Upper lobe of right lung (tissue), 1 donor: ENCODE measurements at places on chromosomes 3 and 15. TPM values are rescaled to one million over a fixed set of nuclear protein-coding genes. Genes with fewer than 3 reads are reported as not detected.
A peak's percentile ranks its signal among the peaks of the same experiment; 100 is the strongest.

- no peak for DNase-seq
These were observed 121.1 kb downstream of the MEX3B start for GRCh38 chr15:81924729-81925128.

DNA sequence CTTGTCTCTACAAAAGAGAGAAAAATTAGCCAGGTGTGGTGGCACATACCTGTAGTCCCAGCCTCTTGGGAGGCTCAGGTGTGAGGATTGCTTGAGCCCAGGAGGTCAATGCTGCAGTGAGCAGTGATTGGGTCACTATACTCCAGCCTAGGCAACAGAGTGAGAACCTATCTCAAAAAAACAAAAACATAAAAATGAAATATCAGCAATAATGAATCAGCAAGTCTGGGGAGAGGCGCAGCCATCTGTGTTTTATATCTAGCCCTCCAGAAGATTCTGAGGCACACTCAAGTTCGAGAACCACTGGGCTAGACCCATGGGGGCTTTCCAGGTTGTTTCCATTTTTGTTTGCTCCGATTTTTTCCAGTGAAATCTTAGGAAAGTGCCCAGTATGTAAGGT is 88.1 kb upstream of the BCL6 start:
- no peak for DNase-seq

- no peak for DNase-seq
These were observed 14.2 kb upstream of the SPATA12 start for GRCh38 chr3:57046101-57046765.

DNA sequence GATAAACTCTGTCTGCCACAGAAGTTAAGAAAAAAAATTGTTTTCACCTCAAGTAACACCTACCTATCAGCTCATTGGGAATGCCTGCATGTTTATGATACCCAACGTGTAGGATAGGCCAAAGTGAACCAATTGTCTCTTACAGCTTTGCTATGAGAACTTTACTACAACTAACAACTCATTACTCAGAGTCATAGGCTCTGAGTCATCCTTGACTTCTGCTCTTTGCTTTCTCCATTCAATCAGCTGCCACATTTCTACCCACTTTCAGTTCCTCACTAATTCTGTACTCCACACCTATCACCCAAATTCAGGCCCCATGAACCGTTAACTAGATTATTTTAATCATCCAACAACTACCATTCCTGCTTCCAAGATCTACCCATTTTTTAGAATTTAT is 843.9 kb downstream of the TUSC7 start:
- no peak for DNase-seq

- DNase-seq = no peak
These were observed 129.1 kb downstream of the RAP2B start for GRCh38 chr3:153291059-153291685.

- DNase-seq = peak; percentile 40
These were observed 28.1 kb downstream of the CYP11A1 start for GRCh38 chr15:74339371-74339770.

DNA sequence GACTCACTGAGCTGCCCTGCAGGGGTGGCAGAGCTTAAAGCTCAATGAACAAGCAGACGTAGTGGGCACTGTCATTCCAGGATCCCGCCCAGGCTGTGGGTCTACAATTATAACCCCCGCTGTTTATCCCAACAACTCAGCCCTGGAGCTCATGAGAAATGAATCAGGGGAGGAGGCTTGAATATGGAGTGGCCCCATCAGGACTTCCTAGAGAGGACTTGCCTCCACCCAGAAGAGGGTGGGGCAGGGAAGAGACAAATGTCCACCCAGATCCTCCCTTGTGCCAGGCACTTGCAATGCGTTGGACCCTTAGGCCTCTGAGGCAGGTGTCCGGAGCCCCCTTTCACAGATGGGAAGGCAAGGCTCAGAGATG is 33.0 kb downstream of the SLC6A20 start:
- no peak for DNase-seq

DNA sequence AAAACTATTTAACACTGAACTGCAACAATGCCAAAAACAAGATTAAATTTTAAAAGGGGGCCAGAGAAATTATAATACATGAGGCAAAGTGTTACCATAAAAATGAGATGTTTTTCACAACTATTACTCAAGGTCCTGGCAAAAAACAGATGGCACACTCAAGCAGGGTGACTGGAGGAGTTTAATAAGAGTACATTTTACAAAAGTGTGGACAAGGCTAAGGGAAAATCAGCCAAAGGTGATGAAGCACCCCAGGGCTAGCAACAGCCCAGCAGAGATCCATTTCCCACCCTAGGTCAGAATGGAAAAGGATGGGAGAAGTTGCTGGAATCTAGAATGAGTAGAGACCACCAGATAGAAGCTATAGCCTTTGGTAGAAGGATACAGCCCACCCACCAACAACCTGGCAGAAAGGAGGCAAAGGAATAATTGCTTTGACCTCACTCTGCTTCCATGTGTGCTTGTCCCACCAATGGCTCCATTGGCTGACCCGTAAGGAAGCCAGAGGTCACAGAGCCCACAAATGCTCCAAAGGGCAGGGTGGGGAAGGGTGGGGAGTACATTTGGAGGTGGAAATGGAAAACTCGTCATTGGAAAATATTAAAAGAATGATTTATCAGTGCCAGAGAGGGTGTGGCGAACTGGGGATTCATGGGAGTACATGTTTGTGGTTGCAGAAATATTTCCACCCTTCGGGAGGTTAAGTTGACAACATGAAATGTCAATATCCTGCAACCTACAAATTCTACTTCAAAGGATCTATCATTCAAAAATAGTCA is 161.0 kb upstream of the UBE2E2 start:
- DNase-seq = no peak

DNA sequence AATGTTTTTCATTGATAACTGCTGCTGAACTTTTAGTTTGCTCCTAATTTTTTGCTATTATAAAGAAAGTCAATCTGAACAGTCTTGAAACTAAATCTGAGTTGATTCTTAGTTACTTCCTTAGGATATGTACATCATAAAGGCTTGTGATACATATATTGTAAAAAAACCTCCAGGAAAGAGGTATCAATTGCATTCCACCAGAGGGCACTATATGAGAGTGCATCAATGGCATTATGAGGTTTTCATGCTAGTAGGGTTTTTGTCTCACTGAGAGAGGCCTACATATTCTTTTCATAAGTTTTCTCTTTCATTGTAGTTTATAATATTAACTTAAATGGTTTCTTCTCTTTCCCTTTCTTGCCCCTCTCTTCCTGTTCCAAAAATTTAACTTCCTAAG is 46.9 kb downstream of the PIK3R4 start:
- DNase-seq = no peak

- DNase-seq = no peak
These were observed 41.6 kb downstream of the MB21D2 start for GRCh38 chr3:192875971-192876565.

GRCh38 chr3:127206611-127207516 is 13.9 kb downstream of the PRR23E start:
- DNase-seq = no peak

GRCh38 chr3:30764891-30765290 is 129.6 kb downstream of the GADL1 start:
- no peak for DNase-seq

- no peak for DNase-seq
These were observed 355.3 kb upstream of the ZNF385D start for GRCh38 chr3:22106213-22106896.

- no peak for DNase-seq
These were observed 47.9 kb downstream of the PIK3CA start for GRCh38 chr3:179196098-179196497.

DNA sequence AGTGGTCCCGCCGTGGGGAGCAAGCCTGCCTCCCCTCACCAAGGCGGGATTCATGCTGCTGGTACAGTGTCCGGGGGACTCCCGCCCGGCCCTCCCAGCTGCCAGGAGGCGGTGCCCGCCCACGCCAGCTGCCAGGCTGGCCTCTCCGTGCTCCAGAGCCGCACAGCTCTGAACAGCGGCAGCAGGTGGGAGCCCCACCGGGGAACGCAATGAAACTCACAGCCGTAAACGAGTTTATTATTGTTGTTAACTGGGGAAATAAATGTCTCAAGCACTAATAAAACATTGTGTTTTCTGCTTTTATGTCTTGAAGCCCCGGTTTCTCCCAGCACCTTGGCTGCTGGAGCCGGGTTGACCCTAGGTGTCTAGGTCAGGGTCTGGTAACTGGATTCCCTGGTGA is 317.7 kb upstream of the TLE3 start:
- no peak for DNase-seq

DNA sequence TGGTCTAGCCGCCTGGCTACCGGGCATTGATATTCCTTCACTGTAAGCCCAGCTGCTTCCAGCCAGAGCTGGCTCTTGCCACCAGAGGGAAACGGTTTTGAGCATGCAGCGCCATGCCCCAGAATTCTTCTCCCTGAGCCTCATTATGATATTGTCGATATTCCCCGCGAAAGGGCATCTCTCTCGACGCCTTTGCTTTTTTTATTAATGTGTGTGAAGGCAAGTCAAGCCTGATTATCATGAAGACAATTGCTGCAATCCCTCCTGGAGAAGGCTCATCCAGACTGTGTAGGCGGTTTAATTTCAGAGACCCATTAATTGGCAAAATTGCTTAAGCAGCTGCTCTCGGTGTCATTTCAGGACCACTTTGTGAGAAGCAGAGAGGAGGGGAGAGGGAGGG is 321.2 kb upstream of the TLE3 start:
- DNase-seq = no peak

- no peak for DNase-seq
These were observed 765.0 kb downstream of the IGSF11 start for GRCh38 chr3:118269537-118270125.

- DNase-seq = no peak
These were observed 51.7 kb downstream of the UBP1 start for GRCh38 chr3:33388374-33389100.

DNA sequence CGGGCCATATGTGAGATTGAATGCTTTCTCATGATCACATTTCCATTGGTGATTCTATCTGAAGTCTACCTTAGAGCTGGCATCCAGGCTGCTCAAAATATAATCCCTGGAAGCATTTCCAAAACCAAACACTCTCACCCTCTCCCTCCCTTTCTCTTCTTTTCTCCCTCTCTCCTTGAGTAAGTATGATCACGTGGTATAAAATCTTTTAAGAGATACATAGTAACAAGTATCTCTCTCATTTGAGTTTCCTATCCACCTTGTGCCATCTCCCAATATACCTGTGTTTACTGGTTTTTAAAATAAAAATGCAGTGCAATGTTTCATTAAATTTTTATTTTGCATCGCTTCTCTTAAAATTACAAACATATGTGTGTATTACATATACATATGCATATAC is 350.9 kb upstream of the KCNH8 start:
- DNase-seq = no peak

DNA sequence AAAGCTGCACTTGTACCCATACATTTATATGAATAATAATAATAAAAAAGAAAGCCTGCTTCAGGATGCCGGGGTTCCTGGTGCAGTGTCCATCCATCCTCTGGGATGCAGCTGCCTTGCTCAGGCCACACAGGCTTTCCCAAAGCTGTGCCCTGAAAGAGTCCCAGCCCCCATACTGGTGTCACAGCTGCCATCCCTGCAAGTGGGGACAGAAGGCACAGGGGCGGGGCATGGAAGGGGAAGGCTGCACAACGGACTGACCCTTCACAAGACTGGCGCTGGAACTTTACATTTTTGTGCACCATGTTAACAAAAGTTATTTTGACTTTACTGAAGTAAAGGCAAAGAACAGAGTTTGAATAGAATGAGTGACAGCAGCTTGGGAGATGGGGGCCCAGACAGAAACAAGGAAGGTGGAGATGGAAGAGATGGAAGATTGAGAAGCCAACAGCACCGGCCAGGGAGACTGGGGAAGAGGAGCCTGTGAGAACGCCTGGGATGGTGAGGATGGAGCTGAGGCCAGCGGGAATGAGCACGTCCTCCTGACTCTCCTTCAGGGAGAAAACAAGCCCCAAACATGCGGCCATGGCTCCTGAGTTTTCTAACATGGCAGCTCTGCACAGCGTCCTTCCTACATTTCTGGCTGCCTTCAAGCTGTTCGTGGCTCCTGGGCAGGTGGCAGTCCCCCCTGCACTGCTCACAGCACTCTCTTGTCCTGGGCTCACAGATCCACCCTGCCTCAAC is 73.1 kb downstream of the ABTB1 start:
- DNase-seq = no peak

DNA sequence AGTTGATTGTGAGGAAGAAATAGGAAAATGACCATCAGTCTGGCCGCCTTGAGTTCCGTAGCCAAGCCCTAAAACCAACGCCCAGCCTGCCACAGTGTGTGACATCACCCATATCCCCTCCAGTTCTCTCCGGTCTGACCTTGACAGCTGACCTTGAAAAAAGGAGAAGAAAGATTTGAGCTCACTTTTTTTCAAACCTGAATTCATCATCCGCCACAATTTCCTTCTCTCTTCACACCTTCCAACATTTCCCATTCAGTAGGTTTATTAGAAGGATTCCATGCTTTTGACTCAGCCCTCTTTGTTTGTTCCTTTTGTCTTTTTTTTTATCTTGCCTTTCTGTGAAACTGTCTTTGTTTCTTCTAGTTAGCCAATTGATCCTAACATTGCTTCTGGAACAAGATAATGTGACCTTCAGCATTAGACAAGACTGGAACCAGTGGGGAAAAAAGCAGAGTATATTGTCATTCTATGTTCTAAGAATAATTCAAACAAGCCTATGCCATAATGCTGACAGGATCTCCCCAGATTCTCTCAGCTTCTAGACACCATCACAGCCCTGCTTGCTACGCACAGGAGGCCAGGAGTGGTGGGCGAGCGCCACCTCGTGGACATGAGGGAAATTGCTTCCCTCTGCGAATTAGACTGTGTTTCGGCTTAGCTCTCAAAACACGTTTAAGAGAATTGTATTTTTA is 283.1 kb downstream of the FGF12 start:
- DNase-seq = peak; percentile 76

Gene DCLK3
- not detected for total RNA-seq

Gene FOXB1
- total RNA-seq = not detected

Gene CPLX3
- total RNA-seq = not detected

Gene MESP2
- not detected for total RNA-seq

Gene CCR9
- total RNA-seq = not detected
